ENCODE measurements at places on chromosomes 11 and 22.

GRCh38 chr22:46050451-46050845 is 73.5 kb upstream of the WNT7B start:
- no peak for DNase-seq

DNA sequence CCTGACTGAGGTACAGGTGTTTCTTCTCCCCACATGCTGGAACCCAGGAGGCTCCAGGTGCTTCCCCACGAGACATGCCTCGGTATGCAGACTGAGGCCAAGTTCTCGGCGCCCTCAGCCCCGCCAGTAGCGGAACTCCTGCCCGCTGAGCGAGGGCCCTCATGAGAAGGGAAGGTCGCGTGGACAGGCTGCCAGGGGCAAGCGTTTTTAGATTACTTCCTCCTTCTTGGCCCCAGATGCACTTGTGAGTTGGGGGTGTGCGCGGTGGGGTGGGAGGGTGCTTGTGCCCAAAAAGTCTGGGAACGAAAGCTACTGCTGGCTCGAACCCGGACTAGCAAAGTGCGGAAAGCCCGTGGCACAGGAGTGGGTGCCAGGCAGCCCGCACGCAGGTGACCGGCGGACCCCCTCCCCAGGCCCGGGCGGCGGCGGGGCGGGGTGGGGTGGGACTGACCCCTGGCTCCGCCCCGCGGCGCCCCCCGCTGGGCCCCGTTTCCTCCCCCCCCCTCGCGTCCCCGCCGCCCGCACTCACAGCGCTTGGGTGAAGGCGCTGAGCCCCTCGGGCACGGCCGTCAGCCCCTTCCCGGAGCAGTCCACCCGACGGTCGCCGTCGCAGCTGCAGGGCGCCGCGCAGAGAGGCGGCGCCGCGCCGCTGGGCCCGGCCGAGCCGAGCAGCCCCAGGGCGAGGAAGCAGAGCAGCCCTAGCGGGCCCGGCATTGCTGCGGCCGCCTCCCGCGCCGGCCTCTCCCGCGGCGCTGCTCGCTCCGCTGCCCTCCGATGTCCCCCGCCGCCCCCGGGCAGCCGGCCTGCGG is 797 bp downstream of the LGR4 start:
- DNase-seq: no peak

GRCh38 chr11:127002669-127003259 is 2.2 kb upstream of the KIRREL3 start:
- DNase-seq: no peak

GRCh38 chr11:95647871-95648270 is 141.7 kb downstream of the FAM76B start:
- no peak for DNase-seq

DNA sequence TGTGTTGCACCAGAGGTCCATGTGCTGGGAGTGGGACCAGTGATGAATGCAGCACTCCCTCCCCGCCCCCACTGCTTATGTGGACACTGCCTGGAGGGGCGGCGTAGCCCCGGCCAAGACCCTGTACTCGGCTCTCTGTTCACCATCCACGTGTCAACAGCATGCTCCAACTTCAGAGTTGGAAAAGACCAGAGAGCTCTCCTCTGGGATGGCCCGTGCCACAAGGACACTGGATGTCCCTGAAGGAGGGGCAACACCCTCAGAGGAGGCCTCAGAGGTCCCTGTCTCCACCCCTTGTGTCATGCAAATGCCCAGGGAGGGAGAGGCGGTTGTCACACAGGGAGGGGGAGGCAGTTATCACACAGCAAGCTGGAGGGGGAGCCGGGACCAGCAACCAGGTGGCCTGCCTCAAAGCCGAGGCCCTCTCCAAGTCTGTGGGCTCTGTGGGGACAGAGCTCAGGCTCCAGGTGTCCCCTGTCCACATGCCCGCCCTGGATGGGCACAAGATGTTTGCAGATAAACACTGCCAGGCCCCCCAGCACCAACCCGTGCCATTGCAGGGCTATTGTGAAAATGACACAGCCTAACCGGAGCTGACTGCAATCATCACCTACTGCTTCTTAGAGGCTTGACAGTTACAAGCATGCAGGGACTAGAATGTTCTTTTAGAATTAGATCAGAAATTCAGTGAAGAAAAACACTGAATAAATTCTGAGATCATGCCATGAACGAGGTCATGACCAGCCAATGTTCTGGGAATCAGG is 121.1 kb downstream of the PHF21B start:
- DNase-seq: no peak

DNA sequence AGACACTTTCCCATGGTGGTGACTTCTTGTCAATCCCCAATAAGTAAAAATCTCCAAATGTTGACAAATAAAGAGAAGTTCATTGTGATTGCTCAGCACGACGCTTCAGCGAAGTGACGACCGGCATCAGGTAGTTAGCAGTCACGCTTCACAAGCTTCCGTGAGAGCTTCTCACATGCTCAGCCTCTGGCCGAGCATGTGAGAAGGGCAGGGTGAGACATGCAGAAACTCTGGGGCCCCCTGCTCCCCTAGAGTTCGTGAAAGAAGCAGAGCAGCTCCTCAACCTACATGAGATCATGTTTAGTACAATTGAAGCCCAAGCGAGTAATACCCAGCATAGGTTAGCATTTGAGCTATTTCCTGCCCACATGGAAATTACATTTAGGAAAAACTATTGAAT is 4.4 kb upstream of the C11orf16 start:
- DNase-seq: no peak
